ENCODE measurements at places on chromosomes 4 and X.

- DNase-seq, result no peak
These were observed 57.0 kb upstream of the PPP2R3B start for GRCh38 chrX:443536-444210.

- no peak for DNase-seq
These were observed 85.7 kb upstream of the TENT5D start for GRCh38 chrX:80334583-80334982.

DNA sequence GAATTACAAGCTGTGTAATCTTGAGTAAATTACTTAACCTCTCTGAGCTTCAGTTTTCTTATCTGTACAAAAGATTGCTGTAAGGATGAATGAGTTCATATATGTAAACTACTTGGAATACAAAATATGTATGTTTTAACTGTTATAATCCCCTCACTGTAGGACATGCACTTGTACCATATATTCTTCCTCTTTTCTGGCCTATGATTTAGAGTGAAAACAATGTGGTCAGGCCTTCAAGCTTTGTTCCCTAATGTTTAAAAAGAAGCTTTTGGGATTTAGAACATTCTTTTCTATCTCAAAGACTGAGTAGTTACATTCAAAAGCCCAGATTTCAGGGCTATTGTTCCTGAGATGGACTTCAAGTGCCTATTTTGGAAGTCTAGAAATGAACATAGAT, 26.7 kb upstream of the GPRIN3 start:
- no peak for DNase-seq

DNA sequence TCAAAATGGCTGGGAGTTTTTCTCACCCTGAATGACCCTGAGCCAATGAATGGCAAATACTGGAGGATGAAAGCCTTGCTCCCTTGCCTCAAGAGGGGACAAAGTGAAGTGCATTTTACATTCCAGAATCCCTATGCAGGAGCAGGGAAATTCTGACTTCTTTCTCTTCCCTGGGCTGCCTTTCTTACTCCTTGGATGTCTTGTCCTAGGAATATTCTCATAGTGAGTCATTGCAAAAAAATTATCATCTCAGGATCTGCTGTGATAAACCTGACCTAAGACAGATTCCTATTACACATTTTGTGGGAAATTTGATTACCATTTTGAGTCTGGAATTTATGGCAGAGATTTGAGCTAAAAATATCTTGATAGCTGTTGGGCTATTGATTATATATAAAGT, 199.9 kb downstream of the TMA16 start:
- no peak for DNase-seq

DNA sequence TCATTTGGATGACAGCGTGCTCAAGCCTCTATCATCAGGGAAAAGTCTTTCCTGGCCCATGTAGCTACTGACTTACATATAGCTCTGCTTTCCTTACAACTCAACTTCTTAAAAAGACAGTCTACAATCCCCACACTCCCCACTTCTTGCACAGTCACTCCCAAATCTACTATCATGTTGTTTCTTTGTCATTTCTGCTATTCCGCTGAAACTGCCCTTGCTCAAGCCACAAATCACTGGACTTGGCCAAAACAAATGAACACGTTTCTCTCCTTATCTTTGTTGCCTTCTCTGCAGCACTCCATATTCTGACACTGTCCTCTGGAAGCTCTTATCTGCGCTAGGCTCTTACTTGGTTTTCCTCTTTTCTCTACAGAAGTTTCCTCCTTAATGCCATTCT, 28.2 kb downstream of the GPRIN3 start:
- DNase-seq, result no peak

DNA sequence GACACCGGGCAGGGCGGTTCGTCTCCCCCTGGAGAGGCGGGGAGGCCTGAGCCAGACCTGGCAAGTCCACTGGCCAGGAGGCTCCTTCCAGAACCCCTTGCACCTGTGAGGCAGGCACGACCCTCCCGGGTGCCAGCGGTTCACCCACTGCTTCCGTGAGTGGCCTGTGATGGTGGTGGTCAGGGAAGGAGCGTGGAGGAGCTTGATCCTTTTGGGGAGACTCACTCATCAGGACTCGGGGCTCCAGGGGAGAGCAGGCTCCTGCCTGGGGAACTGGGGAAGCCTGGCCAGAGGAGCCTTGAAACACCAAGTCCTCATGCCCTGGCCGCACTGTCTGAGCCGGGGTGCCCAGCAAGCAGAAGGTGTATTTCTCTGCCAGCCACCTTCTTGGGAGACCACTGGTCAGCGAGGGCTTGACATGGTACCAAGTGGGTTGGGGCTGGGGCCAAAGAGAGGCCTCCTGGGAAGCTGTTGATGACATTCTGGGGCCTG, 860 bp downstream of the FAM50A start:
- no peak for DNase-seq

- DNase-seq, result no peak
These were observed 38.9 kb downstream of the ATP8A1 start for GRCh38 chr4:42618023-42618422.

GRCh38 chr4:52950226-52950625, 88.1 kb downstream of the RASL11B start:
- no peak for DNase-seq

- DNase-seq, result no peak
These were observed 92.5 kb upstream of the EDA2R start for GRCh38 chrX:66731398-66731797.

GRCh38 chrX:140503238-140503601, 1.6 kb downstream of the SOX3 start:
- no peak for DNase-seq

DNA sequence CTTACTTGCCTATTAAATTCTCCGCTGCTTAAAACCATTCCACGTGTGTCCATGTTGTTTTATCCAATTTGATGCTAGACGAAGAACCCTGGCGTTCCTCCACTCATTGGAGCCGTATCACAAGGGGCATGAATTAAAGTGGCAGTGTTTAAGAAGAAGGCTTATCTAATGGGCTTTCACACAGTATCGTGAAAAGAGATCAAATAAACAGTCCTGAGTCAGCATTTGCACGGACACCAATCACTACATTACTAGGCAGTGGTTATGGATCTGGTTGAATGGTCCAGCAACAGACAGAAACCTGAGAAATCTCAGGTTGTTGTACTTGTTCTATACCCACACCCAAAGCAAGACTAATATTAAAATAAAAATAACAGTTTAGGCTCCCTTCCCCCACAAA, 671.6 kb downstream of the FAT4 start:
- DNase-seq, result no peak

GRCh38 chrX:139924696-139925095, 8.2 kb downstream of the ATP11C start:
- no peak for DNase-seq

DNA sequence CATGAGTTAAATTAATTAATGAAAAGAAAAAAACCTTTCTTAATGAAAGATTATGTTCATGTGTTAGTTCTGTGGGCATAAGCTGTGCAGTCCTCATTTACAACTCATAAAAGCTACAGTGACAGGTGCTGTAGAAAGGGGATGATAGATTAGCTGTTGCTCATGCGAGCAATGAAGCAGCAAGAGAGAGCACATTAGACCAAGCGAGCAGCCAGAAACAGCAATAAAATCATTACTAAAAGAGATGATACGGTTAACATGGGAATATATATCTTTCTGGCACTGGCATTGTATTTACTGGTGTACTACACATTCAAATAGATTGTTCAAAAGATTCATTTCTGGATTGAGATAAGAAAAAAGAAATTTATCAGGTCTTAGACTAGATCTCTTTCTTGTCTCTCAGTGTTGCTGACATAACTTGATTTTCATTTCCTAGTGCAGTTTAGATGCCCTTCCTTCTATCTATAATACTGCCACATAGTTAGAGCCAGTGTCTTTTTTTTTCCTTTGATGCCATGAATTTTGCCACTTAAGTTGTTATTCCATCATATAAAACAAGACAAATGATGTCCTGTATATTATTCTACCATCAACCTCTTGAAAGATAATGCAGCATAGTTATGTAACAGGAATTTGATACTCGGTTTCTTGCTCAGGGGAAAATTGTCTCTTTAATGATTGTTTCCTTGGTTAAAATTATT, 164.6 kb downstream of the BANK1 start:
- DNase-seq, result no peak

- no peak for DNase-seq
These were observed 420.3 kb downstream of the FAT4 start for GRCh38 chr4:125735102-125735501.

DNA sequence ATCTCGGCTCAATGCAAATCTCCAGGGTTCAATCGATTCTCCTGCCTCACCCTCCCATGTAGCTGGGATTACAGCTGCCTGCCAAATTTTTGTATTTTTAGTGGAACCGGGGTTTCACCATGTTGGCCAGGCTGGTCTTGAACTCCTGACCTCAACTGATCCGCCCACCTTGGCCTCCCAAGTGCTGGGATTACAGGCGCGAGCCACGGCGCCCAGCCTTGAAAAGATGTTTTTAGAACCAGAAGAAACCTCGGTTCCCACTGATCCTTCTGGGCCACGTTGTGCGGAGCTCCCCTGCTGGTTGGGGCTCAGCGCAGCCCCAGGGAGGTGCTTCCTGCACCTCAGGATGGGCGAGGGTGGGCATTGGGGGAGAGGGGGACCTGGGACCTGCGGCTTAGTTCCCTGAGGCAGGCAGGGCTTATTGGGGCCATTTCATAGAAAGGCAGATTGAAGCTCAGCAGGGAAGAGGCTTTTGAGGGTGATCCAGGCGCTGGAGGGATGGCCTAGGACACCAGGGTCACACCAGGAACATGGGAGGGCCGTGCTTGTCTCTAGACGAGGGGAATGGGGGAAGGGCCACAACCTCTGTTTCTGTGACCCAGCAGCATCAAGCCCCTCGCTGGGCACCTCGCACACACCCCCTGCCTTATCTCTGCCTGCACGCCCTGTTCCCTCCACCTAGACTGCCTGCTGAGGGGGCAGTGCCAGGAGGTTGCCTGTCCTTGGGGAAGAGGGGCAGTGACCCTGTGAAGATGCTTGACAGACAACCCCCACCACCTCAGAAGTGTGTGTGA, 6.3 kb upstream of the ADD1 start:
- no peak for DNase-seq

DNA sequence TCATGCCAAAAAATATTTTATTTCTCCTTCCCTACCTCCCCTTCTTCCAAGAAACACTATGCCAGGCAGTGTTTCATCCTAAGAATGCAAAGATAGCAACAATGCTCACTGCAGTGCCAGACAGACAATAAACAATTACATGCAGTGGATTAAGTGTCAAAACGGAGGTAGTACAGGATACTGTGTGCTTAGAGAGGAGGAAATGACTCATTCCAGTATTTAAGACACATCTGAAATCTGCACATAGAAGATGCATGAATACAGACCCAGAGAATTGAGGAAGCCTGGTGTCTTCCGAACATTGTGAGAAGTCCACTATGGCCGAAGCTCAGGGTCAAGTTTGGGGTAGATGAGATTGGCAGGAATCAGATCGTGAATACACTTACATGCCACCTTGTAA, 326.4 kb downstream of the PPP3CA start:
- no peak for DNase-seq

- DNase-seq, result no peak
These were observed 18.7 kb downstream of the NDNF start for GRCh38 chr4:121053601-121054143.

GRCh38 chr4:83114576-83114975, at the start of gene PLAC8:
Gene PLAC8, minus strand, starts transcription at chr4:83114729. Its CDS starts 6,808 bp downstream, at chr4:83107921.
- DNase-seq, result no peak

GRCh38 chr4:123298801-123299200, 97.8 kb upstream of the SPRY1 start:
- DNase-seq, result no peak

- no peak for DNase-seq
These were observed 327.4 kb downstream of the PPP3CA start for GRCh38 chr4:101019941-101020401.

GRCh38 chr4:142267101-142267500, 579.0 kb downstream of the INPP4B start:
- no peak for DNase-seq

GRCh38 chrX:55524487-55524886, 34.8 kb upstream of the USP51 start:
- DNase-seq, result no peak

DNA sequence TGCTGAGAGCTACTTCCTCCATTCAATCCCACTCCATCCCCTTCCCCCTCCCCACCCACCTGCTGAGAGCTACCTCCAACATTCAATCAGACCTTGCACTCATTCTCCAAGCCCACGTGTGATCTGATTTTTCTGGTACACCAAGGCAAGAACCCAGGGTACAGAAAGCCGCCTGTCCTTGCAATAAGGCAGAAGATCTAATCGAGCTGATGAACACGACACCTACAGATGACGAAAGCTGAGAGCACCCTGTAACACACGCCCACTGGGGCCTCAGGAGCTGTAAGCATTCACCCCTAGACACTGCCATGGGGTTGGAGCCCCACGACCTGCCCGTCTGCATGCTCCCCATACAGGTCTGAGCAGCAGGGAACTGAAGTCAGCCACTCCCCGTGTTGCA, 58.3 kb downstream of the TRIML1 start:
- no peak for DNase-seq

DNA sequence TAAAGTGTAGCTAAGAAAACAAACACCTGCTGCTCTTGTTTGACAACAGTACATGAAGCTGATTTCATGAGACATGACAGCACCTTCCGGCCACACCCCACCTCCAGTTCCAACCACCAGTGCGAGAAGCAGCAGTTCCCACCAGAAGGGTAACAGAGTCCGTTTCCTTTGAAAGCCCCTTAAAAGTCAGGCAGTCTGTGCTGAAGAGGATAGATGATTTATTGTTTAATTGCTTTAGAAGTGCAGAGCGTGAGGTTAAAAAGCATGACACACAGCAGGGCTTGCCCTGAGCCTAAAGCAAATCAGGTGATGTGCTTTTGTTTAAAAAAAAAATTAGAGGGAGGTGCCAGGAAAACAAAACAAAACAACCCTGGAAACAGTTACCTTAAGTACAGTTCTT, 82.6 kb downstream of the HADH start:
- no peak for DNase-seq

- DNase-seq, result no peak
These were observed 20.0 kb upstream of the CAMK2D start for GRCh38 chr4:113781439-113782040.

DNA sequence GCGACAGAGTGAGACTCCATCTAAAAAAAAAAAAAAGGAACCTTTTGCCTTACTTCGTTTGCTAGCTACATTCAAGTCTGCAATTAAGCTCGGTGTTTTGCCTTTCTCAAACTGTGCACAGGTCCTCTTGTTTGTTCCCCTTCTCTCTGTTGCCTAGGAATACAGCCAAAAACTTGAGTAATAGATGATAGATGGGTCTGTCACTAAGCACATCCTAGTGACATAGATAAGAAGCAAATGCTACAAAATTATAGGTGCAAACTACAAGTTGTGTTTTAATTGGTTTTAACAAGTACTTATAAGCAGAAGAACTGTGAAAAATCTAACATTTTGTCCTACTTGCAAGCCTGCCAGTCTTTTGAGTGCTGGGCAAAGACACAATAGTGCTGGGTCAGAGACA, 95.2 kb downstream of the SNCA start:
- no peak for DNase-seq

DNA sequence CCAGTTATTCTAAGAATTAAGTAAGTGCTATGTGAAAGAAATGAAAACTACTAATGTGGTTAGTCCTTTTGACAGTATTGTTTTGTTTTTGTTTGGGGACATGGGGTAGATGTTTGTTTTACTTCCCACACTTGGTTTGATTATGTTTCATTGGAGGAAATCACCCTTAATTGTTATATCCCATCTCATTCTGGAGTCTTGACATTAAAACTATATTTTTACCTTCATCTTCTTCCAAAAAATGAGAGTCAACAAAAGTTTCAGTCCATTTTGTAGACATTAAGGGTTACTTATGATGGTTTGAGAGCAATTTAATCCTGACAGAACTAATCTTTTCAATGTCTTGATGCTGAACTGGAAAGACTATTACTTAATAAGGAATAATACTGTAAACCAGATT, 108.7 kb downstream of the GPC3 start:
- no peak for DNase-seq

GRCh38 chr4:15354371-15355297, 73.2 kb upstream of the C1QTNF7 start:
- DNase-seq, result no peak

All from cortex of kidney (tissue), 1 donor.